ENCODE measurements at places on chromosomes 6 and 20. TPM values are rescaled to one million over a fixed set of nuclear protein-coding genes. Genes with fewer than 3 reads are reported as not detected.

Gene ENTPD6
- 97.2 TPM for total RNA-seq

Gene COL20A1
- not detected for total RNA-seq

Gene TTBK1
- total RNA-seq: not detected

Gene RNF182
- 3.9 TPM for total RNA-seq

Gene CDH26
- not detected for total RNA-seq

Gene TXLNB
- total RNA-seq: 0.15 TPM

Gene PCSK2
- total RNA-seq: not detected

Gene TFAP2D
- not detected for total RNA-seq

Gene DEFB123
- total RNA-seq: not detected

Gene PRDM13
- not detected for total RNA-seq

Gene SPTLC3
- 4.8 TPM for total RNA-seq

Gene KIF16B
- total RNA-seq: 4.0 TPM

Gene TRAPPC3L
- total RNA-seq: not detected

Gene DNAH8
- not detected for total RNA-seq

Gene CLPSL1
- not detected for total RNA-seq

Gene BHLHE23
- not detected for total RNA-seq

Gene NMBR
- 0.15 TPM for total RNA-seq

Gene SIM1
- not detected for total RNA-seq

Gene TMC2
- total RNA-seq: not detected

Gene PNLDC1
- not detected for total RNA-seq

Gene BANF2
- total RNA-seq: not detected

Gene SLC2A10
- total RNA-seq: 21.4 TPM

Gene PRSS35
- 2.7 TPM for total RNA-seq

Gene EYA4
- total RNA-seq: 8.1 TPM

Gene ANGPT4
- under 0.01 TPM for total RNA-seq

Gene MCHR2
- total RNA-seq: not detected

Gene LY6G5C
- 2.2 TPM for total RNA-seq

Gene EYA2
- 1.0 TPM for total RNA-seq

Gene RAD21L1
- total RNA-seq: not detected

Gene MRPS18B
- total RNA-seq: 70.5 TPM

Gene OTOR
- not detected for total RNA-seq

Gene MYLK4
- total RNA-seq: under 0.01 TPM

Gene ZNF318
- total RNA-seq: 6.2 TPM

Gene LRRC73
- total RNA-seq: under 0.01 TPM

Gene PTCHD4
- 0.34 TPM for total RNA-seq

Gene CGA
- total RNA-seq: not detected

Gene CRYBG1
- 8.2 TPM for total RNA-seq

Gene SYCP2
- under 0.01 TPM for total RNA-seq

Gene CLPSL2
- not detected for total RNA-seq

Gene PSORS1C2
- not detected for total RNA-seq

Gene COL19A1
- total RNA-seq: not detected

Gene ERVFRD-1
- total RNA-seq: not detected

Gene SIRPB1
- 0.67 TPM for total RNA-seq

Gene C6orf15
- not detected for total RNA-seq

Gene CDSN
- total RNA-seq: not detected

Gene LGSN
- total RNA-seq: not detected

Gene PRSS16
- total RNA-seq: not detected

Gene KCNS1
- total RNA-seq: 0.30 TPM

Gene CTAGE9
- total RNA-seq: under 0.01 TPM

Measured in bronchus fibroblast of lung (primary cell).